ENCODE measurements at places on chromosomes 1 and 21. TPM values are rescaled to one million over a fixed set of nuclear protein-coding genes. Genes with fewer than 3 reads are reported as not detected.

The PTPN7 gene
- total RNA-seq, result not detected

The TOMM40L gene
- 24.2 TPM for total RNA-seq

The PTGFRN gene
- total RNA-seq, result 50.5 TPM

The RIMS3 gene
- total RNA-seq, result 8.9 TPM

The CD1D gene
- total RNA-seq, result not detected

The NLRP3 gene
- not detected for total RNA-seq

The ALX3 gene
- not detected for total RNA-seq

The LCE2A gene
- total RNA-seq, result not detected

The TMEM79 gene
- total RNA-seq, result 2.0 TPM

The KCNA2 gene
- not detected for total RNA-seq

The FNDC5 gene
- 39.4 TPM for total RNA-seq

The S100A14 gene
- total RNA-seq, result not detected

The C1orf116 gene
- not detected for total RNA-seq

The THEM5 gene
- total RNA-seq, result not detected

The QSOX1 gene
- 60.2 TPM for total RNA-seq

The MAEL gene
- total RNA-seq, result not detected

The DCST1 gene
- not detected for total RNA-seq

The ZNF695 gene
- 38.0 TPM for total RNA-seq

DNA sequence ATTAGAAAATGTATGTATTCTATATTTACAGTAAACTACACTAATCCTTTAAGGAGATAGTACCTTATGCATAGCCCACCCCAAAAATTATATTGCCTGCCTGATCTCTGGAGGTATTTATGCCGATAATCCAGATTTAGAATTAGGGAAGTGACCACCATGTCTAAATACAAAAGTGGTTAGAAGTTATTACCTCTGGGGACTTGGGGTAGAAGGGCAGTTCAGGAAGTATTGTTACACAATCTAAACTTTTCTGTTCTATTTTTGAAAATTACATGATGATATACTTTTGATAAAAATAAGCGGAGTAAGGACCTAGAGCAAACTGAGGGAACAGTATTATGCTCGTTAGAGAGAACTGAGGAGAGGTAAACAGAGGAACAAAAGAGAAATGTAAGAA, 90.5 kb upstream of the ZP4 start:
- no peak for DNase-seq

DNA sequence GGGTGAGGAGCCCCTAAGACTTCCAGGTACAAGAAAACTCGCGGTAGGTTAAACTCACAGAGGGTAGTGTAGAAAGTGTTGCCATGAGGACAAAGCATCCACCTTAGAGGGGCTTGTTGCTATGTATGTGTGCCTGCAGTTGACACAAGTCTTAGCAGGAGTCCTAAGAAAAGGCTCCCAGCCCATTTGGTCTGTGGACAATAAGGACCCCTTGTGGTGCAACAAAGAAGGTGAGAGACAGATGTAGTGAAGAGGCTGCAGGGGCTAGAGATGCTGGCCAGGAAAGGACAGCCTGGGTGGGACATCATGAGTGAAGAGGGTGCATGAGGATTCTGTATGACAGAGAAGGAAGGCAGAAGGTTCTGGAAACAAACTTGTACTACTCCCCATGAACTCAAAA, 36.3 kb upstream of the IL10 start:
- DNase-seq, result peak; percentile 14

DNA sequence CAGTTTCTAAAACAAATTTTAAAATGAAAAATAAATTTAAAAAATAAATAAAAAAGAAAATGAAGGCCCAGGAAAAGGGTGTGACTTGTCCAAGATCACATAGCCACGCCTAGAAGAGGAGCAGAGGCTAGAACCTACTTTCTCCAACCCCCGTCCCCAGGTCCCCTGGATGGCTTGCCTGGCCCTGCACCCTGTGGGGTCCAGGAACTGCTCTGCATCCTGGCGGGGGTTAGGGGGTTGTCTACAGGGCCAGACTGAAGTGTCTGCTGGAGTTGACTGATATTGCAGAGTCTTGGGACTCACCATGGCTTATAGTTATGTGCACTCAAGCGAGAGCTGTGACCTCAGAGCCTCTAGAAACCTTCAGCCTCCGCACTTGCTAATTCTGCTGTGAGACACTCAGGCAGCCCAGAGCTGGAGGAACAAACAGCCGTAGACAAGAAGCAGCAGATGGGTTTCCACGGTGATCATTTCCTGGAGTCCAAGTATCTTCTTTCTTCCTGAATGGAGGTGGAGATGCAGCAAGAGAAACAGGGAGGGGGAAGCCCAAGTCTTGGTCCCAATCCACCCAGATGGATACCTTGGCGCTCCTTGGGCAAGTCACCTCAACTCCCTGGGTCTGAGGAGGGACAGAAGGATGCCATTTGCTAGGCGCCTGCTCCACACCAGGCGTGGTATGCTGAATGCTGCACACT, 5.2 kb upstream of the EXTL1 start:
- DNase-seq, result peak; percentile 59

- no peak for DNase-seq
Observed at GRCh38 chr1:182629499-182630096, 25.4 kb upstream of the RGS16 start.

DNA sequence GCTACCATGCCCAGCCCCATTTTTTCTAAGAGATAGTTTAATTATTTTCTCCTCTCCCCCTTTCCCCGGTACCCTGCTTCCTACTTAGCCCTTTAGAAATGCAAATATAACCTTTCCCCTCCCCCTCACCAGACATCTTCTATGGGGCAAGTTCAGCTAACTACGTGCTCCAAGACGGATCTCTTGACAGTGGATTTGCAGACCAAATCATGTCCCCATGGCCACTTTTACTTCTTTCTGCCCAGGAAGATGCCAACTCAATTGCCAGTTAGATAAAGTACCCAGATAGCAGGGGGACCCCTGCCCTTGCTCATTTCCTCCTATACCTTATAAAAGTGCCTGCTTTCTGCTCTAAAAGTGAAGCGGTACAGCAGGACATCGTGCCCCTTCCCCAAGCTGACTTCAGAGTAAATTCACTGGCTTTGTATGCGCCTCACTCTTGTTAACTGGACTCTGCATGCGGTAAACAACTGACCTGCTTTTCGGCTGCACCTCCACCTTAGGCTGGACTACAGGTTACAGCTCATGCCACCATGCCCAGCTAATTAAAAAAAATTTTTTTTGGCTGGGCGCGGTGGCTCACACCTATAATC, 7.4 kb downstream of the DNAJC11 start:
- DNase-seq, result no peak

- DNase-seq, result no peak
Observed at GRCh38 chr1:177849579-177850290, 120.1 kb downstream of the SEC16B start.

DNA sequence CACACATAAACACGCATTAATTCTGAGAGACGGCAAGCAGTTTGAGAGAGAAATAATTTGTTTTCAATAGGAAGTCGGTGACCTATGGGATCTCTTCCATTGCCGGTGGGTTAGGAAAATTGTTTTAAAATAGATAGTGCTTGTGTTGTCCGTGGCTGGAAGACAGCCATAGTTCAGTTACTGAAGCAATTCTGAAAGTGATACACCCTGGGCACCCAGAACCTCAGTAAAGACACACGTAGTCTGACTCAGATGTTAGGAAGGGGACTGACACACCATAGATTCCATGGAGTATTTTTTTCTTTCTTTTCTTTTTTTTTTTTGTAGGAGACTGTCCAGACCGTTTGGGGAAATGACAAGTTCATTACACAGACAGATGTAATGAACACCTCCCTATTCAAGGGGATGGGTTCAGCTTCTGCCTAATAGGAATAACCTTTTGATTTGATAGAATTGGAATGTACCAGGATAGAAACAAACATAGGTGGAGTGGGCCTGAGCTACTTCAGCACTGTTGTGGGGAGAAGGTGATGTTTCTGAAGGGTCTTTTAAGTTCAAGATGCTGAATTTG, 1.6 kb downstream of the C1orf21 start:
- peak; percentile 67 for DNase-seq

DNA sequence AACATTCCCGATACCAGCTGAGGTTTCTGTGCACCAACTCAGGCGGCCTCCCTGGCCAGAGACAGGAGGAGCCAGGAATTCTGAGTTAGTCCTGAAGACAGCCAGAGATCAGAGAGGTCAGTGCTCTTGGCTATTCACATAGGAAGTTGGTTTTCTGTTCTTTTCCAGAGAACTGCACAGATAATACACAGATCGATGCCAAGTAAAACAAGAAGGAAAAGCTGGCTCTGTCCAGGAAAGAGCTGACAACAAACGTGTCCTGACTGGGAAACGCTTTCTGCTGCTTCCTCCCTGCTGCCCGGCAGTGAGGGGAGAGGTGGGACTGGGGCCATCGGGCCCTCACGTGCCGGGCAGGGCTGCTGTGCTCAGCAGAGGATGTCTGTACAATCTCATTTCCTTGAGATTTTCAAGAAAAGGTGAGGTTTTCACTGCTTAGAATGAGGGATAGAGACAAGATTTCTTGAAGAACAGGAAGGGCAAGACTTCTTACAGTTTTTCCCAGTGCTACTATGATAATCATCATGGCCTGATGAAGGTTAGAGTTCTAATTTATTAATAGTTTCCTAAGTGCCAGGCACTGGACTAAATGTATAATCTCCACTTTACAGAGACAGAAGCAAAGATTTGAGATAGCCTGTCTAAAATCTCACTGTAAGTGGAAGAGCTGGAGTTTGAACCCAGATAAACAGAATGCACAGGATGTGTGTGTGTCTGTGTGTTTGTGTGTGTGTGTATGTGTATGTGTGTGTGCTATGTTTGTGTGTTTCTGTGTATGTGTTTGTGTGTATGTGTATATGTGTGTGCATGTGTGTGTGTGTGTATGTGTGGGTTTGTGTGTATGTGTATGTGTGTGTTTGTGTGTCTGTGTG, 211.0 kb upstream of the RAB4A start:
- peak; percentile 14 for DNase-seq

GRCh38 chr1:20448671-20449071, 37.3 kb downstream of the CAMK2N1 start:
- DNase-seq, result no peak

DNA sequence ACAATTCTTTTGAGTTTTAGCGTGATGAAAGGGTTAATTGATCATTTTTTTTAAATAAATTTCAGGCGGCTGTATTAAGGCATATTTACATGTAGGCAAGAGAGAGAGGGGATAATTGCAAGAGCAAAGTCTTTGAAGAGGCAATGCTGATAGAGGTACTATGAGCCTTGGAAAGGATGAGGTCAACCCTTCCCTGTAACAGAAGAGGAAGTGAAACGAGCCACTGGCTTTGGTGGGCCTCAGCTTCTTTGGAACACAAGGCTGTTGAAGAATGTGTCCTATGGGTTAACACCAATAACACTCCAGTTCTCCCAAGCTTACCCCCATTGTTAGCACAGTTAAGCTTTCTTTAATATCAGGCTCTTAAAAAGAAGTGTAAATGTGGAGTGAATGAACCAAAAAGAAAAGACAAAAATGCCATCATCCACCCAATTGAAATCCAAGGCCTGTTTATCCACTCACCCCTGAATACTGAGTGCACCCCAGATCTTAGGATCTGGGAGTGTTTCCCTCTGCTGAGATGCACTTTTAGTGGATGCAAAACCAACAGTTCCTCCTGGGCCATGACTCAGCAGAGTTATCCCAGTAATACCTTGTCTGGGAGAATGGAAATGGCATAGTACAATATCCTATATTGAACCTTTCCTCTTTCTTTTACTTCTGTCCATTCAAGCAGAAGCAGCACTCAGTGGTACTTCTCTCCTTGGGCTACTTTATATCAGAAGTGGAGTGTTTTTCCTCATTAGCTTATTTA, 216.4 kb downstream of the SLC44A5 start:
- no peak for DNase-seq

DNA sequence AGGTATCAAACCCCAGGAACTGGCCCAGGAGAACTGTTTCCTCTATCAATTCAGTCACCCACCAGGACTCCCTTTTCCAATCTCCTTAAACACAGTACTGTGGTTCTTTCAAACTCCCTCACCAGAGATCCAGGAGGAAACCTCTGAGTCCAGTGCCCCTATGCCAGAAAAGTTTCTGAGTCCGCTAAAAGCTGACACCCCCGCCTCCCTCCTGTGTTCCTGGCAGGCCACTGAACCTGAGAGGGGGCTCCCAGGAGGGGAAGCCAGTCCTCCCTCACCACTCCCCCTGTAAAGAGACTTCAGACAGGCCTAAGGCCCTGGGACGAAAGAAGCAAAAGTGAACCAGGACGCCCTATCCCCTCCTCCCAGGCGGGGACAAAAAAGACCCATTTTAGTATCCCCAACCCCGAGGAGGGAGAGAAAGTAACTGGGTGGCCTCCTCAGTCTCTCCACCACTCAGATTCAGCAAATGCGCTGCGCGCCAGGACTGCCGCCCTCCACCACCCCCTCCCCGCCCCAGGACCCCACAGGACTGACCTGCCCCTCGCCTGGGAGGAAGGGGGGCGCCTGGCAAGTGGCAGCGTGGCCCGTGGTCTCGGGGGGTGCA, 624 bp downstream of the SLC41A1 start:
- DNase-seq, result peak; percentile 41

- DNase-seq, result no peak
Observed at GRCh38 chr1:65011983-65012382, 45.6 kb upstream of the JAK1 start.

GRCh38 chr1:31398246-31398645, 14.8 kb upstream of the SERINC2 start:
- no peak for DNase-seq

DNA sequence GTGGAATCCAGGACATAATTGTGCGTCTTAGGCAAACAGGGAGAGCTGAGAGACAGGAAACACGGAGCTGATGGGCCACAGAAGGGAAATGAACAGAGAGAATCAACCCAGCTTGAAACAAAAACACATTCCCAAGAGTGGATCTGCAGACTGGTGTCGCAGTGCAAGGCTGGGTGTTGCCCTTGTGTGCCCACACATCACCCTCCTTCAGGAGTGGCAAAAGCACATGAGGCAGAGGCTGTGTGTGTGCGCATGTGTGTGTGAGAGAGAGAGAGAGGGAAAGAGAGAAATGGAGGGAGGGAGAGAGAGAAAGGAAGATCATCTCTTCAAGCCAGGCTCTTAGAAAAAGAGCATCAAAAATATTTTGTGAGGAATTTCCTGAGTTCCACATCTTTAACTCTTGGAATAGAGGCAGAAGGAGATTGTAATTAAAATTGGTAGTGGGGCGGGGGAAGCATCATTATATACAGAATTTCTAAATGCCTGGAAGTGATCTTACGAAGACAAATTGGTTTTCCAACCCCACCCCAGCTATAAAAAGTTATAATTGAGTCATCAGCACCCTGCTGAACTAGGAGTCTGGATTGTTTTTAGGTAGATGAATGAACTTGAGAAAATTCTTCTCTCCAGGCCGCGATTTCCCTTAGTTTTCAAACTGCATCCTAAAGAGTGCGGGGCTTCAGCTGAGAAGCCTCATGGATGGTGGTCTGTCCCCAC, 480.7 kb downstream of the NPHP4 start:
- no peak for DNase-seq

GRCh38 chr1:12629511-12629956, 11.5 kb upstream of the DHRS3 start:
- no peak for DNase-seq

GRCh38 chr1:14689996-14690615, 91.6 kb downstream of the KAZN start:
- peak; percentile 72 for DNase-seq

DNA sequence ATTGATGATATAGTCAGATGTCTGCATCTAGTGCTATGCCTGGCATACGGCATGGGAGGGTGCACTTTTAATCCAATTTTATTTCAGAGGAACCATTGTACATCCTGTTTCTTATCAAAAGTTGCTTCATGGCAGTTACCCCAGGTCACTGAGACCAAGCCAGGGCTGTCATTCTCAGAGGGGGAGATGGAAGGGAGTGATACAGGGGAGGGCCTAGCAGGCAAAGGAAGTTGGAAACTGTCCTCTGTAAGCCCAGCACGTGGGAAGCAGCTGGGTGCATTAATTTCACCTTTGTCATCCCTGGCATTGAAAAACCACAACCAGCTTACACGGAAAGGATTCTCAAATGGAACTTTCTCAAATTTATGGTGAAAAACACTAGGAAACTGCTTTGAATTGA, 458.7 kb upstream of the ADAMTS5 start:
- no peak for DNase-seq

All from G401 (cell line).